Dorsolateral prefrontal cortex (tissue), 122 donors: ENCODE measurements at places on chromosomes 5 and 9.

GRCh38 chr5:13731121-13731628, 213.3 kb downstream of the DNAH5 start:
- no peak for DNase-seq

- DNase-seq = no peak
Observed at GRCh38 chr9:120212853-120213200, 367.1 kb downstream of the CDK5RAP2 start.

GRCh38 chr9:129081388-129081904, 535 bp downstream of the DOLPP1 start:
- DNase-seq = peak; percentile 7

DNA sequence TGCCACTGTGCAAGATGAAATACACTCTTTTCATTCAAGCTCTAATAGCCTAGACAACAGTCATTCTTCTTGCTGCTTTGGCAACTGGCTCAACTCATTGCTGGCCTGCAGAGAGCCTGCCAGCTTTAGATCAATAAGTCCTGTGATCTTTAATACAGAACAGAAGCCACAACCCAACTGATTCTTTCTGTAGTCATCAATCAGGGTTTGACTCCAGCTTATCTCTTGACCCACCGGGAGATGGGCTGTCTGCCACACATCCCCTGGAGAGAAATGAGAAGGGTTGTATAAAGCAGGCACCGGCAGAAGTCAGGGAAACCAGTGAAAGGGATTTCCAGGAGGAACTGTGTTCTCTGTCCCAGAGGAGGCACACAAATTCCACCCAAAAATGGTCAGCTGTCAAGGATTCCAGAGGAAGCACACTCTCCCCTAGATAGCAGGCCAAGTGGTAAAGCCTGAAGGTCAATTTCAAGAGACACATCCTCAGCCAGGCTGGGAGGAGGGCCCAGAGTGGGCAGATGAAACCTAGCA, 24.5 kb downstream of the LHFPL2 start:
- no peak for DNase-seq

DNA sequence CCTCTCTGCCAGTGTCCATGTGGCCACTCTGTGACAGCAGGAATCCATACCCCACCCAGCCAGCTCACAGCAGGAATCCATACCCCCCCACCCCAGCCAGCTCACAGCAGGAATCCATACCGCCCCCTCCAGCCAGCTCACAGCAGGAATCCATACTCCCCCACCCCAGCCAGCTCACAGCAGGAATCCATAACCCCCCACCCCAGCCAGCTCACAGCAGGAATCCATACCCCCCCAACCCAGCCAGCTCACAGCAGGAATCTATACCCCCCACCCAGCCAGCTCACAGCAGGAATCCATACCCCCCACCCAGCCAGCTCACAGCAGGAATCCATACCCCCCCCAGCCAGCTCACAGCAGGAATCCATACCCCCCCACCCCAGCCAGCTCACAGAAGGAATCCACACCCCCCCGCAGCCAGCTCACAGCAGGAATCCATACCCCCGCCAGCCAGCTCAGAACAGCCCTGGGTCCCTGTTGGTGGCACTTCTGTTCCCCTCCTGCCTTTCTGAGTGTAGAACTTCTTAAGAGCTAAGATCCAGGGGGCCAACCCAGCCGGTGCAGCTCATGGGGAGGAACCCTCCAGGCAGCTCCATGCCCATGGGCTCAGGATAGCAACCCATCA, 8.4 kb upstream of the RXRA start:
- DNase-seq = no peak

- DNase-seq = no peak
Observed at GRCh38 chr9:68925175-68925574, 88.7 kb downstream of the PRKACG start.

DNA sequence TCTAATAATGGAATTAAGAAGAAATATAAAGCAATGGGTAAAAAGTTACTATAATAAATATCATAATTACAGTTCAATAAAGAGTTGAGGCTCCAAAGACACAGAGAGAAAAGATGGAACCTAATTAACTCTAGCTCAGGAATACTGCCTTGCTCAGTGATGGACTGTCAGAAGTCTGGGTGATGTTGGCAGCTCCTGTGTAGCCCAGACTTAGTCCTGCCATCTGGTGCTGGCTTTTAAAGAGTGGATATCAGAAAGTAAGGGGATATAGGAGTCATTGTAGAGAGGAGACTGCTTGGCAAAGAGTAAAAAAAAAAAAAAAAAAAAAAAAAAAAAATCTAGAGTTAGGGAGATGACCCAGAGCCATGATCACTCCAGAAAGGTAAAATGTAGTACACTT, 551.9 kb upstream of the DMAC1 start:
- DNase-seq = no peak

DNA sequence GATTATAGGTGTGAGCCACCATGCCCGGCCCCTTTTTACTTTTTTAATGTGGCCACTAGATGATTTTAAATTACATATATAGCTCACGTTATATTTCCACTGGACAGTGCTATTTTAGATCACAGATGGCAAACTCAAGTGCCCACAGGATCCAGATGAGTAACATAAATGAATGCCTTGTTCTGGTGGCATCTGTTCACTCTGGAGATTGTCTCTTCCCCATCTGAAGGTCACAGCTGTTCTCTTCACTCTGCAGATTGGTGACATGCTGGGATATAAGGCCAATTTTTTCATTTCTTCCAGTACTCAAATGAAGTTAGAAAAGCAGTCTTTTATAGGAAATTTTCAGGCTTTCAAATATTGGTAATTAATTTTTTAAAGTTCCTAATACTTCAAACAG, 160.1 kb downstream of the DOCK8 start:
- no peak for DNase-seq

GRCh38 chr9:123480096-123480495, 124.1 kb downstream of the CRB2 start:
- DNase-seq = no peak
